SK-N-SH (cell line): ENCODE measurements at places on chromosomes 16 and 17.
A peak's percentile ranks its signal among the peaks of the same experiment; 100 is the strongest.

GRCh38 chr17:57357830-57358430, 101.6 kb downstream of the MSI2 start:
- no peak for DNase-seq

- no peak for DNase-seq
Observed at GRCh38 chr17:57915544-57915943, 39.7 kb downstream of the CUEDC1 start.

GRCh38 chr17:5943232-5943631, 126.9 kb upstream of the WSCD1 start:
- no peak for DNase-seq

GRCh38 chr16:19522760-19523159, 862 bp upstream of the GDE1 start:
- no peak for DNase-seq

- no peak for DNase-seq
Observed at GRCh38 chr17:32141258-32141657, 1.0 kb upstream of the RHOT1 start.

DNA sequence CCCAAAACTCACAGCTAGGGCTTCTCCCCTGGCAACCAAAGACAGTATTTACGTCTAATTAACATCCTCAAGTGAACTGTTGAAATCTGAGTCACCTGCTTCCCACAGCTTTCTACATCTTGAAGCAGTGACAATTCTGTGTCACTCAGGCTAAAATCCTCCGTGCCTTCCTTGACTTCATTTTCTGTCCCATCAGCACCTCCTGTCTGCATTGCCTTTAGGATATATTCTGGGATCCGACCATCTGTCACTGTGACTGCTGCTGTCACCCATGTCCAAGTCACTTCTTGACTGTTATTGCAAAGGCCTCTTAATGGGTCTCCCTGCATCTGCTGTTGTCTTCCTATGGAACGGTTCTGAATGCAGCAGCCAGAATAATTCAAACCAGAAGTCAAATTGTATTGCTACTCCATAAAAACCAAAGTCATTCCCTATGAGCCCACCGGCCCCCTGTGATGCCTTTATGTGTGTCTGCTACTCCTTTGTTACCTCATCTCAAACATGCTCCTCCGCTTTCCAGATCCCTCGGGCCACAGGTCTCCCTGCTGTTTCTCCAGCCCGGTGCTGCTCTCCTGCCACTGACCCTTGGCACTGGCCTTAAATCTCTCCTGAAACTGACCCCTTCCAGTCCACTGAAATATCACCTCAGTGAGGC, 56.9 kb downstream of the WWP2 start:
- DNase-seq, result peak; percentile 21

GRCh38 chr17:55390364-55390977, 31.2 kb downstream of the MMD start:
- DNase-seq, result no peak

- DNase-seq, result peak; percentile 28
Observed at GRCh38 chr16:21159281-21159951, 942 bp downstream of the LDAF1 start.

DNA sequence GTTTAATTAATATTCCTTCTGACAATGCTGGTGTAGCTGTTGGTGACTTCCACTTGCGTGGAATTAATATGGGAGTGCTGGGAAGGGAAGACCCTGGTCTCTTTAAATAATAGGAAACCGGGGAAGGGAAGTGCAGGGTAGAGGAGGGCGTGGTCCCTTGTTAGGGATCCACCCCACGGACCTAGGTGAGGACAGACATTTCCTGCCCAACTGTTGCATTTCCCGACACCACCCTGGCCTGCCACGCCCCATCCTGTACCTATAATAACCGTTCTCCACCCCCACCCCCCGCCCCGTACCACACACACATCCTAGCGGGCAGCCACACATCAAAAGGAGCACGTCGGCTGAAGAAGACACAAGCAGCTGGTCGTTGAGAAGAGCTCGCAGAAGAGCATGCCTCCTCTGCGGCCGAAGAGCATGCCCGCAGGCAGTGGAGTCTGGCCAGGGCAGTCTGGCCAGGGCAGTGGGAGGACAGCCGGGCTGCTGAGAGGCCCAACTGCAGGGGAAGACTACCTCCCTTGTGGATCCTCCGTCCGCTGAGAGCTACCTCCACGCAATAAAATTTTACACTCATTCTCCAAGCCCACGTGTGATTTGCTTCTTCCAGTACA, 36.8 kb upstream of the MMD start:
- no peak for DNase-seq

DNA sequence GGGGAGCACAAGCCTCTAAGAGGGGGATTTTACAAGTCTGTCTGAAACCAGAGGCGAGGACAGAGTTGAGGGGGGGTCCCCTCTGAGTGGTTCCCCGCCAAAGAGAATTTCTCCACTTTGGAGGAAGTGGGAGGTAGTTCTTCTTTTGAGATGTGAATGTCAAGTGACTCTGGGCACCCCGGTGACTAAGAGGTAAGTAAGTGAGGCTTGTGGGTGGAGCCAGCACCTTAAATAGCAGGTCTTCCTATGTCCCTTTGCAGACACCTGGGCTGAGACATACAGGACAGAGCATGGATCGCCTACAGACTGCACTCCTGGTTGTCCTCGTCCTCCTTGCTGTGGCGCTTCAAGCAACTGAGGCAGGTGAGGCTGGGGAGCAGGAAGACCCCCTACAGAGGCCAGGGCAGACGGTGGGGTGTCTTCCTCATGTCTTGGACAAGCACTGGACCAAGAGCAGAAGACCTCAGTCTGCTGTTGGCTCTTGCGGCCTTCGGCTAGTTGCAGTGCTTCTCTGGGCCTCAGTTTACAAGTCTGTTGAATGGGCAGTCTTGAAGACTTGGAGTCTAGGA, at the start of gene CCL22:
Gene CCL22, plus strand, starts transcription at position 257 of the 569 bp plus-strand sequence. Its CDS starts 34 bp downstream, at position 291.
- DNase-seq, result no peak

DNA sequence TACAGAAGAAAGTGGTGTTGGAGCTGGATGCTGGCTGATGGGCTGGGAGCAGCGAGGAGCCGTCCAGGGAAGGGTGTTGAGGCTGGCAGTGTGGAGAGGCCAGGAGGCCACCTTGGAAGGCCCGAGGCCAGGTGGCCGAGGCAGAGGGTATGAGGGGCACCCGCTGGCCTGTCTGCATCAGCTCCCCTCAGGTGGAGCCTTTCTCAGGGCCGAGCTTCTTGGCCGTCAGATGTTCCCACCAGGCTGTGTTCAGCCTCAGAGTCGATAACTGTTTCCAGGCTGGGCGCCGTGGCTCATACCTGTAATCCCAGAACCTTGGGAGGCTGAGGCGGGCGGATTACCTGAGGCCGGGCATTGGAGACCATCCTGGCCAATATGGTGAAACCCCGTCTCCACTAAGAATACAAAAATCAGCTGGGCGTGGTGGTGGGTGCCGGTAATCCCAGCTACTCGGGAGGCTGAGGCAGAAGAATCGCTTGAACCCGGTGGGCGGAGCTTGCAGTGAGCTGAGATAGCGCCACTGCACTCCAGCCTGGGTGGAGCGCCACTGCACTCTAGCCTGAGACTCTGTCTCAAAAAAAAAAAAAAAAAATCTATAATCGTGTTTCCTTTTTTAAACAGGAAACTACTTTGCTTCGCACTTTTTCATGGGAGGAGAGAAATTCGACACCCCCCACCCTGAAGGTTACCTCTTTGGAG, 25.3 kb downstream of the MGRN1 start:
- DNase-seq, result no peak

- no peak for DNase-seq
Observed at GRCh38 chr17:78961571-78961970, 18.2 kb downstream of the LGALS3BP start.

DNA sequence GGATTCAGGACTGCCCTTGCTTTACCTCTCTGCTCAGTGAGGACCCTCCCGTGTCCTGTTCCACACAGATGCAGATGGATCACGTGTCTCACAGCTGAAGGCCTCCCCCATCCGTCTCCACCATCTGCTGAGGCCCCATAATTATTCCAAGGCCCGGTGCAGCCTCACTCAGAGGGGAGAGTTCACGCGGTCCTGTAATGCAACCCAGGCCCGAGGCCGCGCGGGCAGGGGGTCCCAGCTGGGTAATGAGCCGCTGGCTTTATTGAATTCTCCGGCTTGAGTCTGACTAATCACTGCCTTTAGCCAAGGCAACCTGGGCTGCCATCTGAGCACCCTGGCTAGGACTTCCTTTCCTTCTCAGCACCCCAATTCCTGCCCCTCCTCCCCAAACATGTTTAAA, 4.4 kb upstream of the WFIKKN2 start:
- DNase-seq, result peak; percentile 61

- peak; percentile 71 for DNase-seq
Observed at GRCh38 chr17:66567234-66568170, 265.1 kb downstream of the PRKCA start.

DNA sequence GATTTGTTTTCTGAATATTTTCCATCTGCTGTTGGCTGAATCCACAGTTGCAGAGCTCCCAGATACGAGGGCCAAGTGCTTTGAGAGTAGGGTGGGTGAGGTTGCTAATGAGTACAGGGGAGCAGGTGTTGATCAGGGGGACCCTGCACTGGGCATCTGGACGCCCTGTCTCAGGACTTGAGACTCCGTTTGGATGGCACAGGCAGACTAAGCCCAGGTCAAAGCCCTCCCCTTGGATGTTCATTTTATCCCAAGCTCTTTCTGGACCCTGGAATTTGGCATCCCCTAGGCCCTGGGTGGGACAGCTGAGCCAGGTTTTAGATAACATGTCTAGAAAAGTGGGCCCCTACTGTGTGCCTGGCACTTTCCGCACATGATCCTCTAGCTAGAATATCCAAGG, 12.1 kb downstream of the USP6 start:
- no peak for DNase-seq

DNA sequence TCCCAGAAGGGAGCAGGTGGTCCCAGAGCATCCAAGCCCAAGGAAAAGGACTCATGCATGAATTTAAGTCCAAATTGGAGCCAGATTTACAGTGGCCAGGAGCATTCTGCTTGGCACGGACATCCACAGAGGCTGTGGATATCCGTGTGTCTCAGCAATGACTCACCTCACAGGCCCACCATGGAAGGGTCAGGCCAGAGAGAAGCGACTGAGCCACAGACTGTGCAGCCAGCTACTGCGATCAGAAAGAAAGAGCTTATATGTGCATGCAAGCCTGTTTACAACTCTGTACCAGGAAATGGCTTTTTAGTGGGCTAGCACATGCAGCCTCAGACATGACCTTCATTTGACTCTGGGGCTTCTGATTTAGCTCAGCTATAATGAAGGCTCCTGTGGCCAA, 231.0 kb downstream of the C16orf95 start:
- DNase-seq, result no peak

- DNase-seq, result no peak
Observed at GRCh38 chr16:86676254-86676670, 97.9 kb downstream of the FOXL1 start.

GRCh38 chr16:66751303-66751991, at the start of gene DYNC1LI2:
Gene DYNC1LI2 (minus strand): TSS chr16:66751609. CDS start chr16:66751591, 18 bp downstream.
- peak; percentile 98 for DNase-seq

- DNase-seq, result no peak
Observed at GRCh38 chr17:7977805-7978204, 24.6 kb upstream of the GUCY2D start.

DNA sequence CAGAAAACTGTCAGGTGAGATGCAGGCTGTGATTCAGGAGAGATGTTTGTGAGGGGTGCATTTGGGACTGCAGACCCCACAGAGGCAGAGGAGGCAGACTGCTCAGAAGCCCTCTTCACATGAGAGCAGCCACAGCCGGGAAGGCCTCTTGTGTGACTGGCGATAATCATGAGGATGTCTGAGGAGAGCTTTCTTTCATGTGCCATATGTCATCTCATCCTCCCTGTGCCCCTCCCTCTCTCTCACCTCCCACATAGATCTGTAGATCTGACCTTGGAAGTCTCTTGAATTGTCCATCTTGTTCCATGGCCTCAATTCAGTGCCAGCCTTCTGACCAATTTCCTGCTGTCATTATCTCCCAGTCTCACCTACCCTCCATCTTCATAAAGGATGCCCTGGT, 50.5 kb downstream of the EPN2 start:
- DNase-seq, result no peak

DNA sequence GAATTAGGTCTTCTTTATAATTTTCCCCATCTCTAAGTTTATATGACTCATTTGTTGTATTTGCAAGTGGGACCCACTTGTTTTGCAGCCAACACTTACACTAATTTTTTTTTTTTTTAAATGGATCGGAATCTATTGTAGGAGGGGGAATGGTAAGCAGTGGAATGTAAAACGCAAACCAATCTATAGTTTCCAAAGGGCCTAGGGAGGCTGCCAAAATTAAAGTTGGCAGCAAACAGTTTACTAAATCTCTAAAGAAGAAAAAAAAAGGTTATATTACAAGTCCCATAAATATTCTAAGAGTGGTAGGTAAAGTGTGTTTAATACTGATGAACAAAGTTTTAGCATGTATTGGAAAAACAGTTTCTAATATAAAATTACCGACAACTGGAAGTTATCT, 416.8 kb upstream of the SALL1 start:
- DNase-seq, result no peak

- DNase-seq, result peak; percentile 76
Observed at GRCh38 chr17:17824119-17824782, 12.5 kb downstream of the SREBF1 start.

DNA sequence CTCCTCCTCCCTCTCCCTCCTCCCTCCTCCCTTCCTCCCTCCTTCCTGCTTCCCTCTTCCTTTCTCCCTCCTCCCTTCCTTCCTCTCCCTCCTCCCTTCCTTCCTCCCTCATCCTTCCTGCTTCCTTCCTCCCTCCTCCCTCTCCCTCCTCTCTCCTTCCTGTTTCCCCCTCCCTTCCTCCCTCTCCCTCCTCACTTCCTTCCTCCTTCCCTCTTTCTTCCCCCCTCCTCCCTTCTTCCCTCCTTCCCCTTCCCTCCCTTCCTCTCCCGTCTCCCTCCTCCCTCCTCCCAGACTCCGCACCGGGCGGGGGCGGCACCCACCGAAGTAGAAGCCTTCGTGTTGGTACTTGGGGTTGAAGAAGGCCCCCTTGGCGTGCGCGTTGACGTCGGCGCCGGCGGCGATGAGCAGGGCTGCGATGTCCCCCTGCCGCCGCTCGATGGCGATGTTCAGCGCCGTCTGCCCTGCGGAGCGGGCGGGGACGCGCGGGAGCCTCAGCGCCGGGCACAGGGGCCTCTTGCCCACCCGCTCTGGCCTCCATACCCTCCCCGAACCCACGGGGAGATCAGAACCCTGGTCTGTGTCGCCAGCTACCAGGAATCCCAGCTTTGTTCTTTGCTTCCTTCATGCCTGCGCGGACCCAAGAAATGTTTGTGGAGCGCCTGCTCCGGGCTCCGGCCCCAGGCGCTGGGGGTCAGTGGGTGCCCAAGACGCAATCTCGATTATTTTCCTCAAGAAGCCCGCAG, 22.2 kb downstream of the TRPV3 start:
- DNase-seq, result peak; percentile 88

- peak; percentile 88 for DNase-seq
Observed at GRCh38 chr17:77690271-77691161, 268.0 kb upstream of the TNRC6C start.
